ENCODE measurements at places on chromosomes 7 and 10.

DNA sequence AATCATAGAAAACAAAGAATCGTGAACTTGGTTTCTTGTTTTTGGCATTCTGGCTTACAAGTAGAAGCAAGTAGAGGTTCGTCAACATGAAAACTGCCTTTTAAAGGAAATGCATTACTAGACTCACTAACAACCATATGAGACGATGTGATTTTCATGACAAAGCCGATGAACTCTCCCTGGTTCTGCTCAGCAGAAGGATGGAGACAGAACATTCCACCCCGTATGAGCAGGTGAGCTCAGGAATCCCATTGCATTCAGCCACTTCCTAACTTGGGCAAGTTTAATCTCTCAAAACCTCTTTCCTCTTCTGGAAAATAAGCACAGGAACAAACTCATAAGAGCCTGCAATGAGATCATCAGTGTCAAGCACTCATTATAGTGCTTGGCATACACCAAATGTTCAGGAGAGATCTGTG lies 57.4 kb upstream of the SVIL start:
- no peak for DNase-seq

- DNase-seq, result no peak
These were observed 55.4 kb upstream of the SGMS1 start for GRCh38 chr10:50679149-50679548.

DNA sequence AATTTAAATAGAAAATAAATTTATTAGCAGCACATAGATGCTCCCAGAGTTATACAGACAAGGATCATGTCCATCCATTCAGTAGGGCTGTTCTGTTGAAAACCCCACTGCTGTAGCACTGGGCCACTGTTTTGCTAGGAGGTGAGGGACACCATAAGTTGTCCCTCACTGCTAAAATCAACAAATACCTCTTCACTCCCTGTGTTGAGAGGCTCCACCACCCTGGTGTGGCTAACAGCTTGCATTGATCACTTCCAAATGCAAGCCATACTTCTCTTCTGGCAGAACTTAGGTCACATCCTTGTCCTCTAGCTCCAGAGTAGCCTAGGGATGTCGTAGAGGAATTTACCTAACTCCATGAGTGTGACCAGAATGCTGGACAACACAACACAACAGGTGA lies 55.4 kb downstream of the MDFIC start:
- no peak for DNase-seq

- DNase-seq, result no peak
These were observed 499.6 kb downstream of the MAGI2 start for GRCh38 chr7:78953726-78954363.

GRCh38 chr10:103747193-103747865 lies 108.0 kb downstream of the SH3PXD2A start:
- no peak for DNase-seq

DNA sequence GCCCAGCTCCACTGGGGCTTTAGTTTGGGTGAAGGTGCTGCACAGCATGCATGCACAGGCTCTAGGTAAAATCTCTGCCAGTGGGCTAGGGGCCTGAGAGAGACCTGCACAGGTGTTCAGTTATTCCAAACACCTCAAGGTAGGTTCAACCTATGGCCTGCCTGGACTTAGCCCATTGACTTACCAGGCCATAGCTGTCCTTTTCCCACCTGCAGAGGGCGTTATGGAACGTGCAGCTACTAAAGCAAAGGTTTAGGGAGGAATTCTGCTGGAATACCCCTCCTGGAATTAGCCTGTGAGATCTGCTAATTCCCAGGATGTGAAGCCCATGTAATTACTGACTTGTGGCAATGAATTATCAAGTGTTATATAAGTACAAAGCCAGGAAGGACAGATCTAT lies 3.6 kb downstream of the VWC2 start:
- DNase-seq, result no peak

- DNase-seq, result no peak
These were observed 6.0 kb downstream of the PARD3 start for GRCh38 chr10:34808801-34809745.

GRCh38 chr7:116212869-116213268 lies 2.5 kb downstream of the TES start:
- no peak for DNase-seq

- DNase-seq, result no peak
These were observed 28.1 kb downstream of the PLAC9 start for GRCh38 chr10:80160361-80161320.

DNA sequence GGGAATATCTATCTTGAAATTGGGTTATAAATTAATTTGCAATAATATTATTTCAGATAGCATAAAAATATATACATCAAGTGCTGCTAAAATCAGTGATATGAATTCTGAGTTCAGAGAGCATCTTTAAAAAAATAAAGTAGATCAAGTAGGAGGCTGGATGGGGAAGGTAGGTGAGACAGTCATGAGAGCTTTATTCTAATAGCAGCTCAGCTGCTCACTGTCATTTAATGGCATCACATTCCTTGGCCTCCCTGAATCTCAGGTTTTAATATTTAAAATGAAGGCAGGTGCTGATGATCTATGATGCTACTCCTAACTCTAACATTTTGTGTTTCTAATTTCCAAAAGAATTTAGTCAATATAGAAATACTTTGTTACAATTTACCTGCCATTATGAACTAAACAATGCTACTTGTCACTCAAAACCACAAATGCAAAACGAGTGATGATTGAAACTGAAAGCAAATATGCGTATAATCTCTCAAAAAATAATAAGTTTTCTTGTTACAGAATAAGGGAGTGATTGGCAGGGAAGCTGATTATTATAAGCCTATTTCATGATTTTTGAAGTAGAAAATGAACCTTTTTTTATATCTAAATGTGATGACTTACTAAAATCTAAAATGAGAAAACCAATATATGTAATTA lies 147.6 kb upstream of the CSTF2T start:
- no peak for DNase-seq
